ENCODE measurements at places on chromosomes 3 and 15.

- DNase-seq = no peak
Measured at GRCh38 chr3:11195201-11195600, 40.9 kb downstream of the HRH1 start.

DNA sequence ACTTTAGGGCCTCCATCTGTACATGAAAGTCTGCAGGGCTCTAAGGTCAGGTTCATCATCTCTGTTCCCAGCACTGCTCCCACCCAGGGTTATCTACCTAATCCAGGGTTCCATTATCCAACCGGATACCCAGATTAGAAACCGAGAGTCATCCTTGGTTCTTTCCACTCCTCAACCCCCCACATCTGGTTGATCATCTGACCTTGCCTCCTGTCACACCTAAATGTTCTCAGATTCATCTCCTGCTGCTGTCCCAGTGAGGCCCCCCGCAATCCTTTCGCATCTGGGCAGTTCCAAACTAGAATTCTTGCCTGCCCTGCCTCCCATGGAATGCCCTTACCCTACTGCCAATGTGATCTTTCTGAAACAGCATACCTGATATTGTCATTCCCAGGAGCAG is 136.5 kb downstream of the PDE8A start:
- no peak for DNase-seq

GRCh38 chr15:66004618-66005262 is 135.4 kb downstream of the RAB11A start:
- peak; percentile 35 for DNase-seq

GRCh38 chr3:27239951-27240350 is 129.2 kb downstream of the NEK10 start:
- no peak for DNase-seq

GRCh38 chr15:62334536-62334935 is 169.5 kb upstream of the C2CD4B start:
- no peak for DNase-seq

GRCh38 chr15:29670998-29671981 is 151.0 kb downstream of the TJP1 start:
- no peak for DNase-seq

- DNase-seq = no peak
Measured at GRCh38 chr15:48722764-48723661, 77.5 kb upstream of the FBN1 start.

GRCh38 chr15:84855765-84856164 is 28.7 kb upstream of the SLC28A1 start:
- DNase-seq = no peak

- peak; percentile 53 for DNase-seq
Measured at GRCh38 chr3:190514413-190515153, 698 bp downstream of the IL1RAP start.

- DNase-seq = peak; percentile 23
Measured at GRCh38 chr15:63553388-63553791, 43.8 kb upstream of the FBXL22 start.

- peak; percentile 67 for DNase-seq
Measured at GRCh38 chr3:194249323-194250097, 101.6 kb downstream of the CPN2 start.

DNA sequence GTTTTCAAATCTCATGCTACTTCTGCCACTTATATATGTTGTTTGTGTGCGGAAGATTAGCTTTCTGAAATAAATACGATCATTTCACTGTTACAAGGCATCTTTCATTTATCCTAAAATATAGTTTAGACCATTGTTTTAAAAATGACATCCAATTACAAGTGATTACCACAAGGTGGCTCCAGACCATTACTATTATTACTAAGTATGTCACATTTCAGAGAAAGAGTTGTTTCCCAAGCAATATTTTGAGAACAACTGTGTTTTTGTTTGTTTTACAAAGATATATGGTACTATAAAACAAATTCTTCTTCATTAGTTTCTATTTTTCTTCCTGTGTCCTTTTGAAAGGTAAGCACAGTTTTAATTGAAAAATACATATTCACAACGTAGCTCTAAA is 136.0 kb upstream of the RAP2B start:
- peak; percentile 35 for DNase-seq

DNA sequence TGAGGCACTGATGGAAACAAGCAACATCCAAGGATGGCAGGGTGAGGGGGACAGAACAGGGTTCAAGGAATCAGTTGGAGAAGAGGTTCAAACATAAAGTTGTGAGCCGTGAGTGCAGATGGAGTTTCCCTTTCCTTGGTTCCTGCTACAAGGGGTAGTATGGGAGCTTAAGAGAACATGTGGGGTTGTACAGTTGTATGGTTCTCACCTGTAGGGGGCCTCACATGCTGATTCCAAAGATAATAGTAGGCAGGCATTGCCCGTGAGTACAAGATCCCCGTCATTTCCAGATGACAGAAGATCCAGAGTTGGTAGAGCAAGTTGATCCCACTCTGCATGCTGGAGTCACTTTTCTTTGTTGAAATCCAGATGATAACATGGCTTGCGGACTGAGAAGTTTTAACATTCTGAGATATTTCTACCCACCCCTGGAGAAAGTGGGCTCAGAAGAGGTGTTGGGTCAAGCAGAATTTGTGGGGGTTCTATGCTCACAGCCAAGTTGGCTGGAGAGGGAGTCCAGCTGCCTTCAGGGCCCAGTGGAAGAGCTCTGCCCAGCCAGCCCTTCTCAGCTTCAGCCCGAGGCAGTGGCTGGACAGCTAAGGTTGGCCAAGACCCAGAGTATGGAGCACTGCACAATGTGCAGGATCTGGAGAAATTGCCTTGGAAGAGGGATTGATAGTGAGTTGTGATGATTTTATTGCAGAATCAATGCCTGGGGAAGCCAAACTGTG is 141.8 kb downstream of the THSD4 start:
- DNase-seq = no peak

DNA sequence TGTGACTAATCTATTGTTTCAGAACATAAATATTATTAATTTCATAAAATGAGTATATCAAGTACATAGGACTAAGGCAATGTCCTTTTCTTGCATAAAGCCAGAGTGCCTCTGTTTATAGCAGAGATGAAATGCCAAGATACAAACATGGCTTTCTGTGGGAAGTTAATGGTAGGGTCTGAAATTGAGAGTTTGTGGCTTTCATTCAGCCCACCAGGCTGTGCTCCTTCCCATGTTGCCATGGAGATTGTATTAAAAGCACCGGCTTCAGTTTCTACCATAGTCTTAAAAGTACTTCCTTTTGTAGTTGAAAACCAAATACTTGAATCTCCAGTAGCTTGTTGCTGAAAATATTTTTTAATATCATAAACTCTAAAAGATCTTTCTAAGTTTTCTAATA is 114.0 kb downstream of the LRRC28 start:
- no peak for DNase-seq

- no peak for DNase-seq
Measured at GRCh38 chr15:43186003-43186353, 775 bp downstream of the CCNDBP1 start.

DNA sequence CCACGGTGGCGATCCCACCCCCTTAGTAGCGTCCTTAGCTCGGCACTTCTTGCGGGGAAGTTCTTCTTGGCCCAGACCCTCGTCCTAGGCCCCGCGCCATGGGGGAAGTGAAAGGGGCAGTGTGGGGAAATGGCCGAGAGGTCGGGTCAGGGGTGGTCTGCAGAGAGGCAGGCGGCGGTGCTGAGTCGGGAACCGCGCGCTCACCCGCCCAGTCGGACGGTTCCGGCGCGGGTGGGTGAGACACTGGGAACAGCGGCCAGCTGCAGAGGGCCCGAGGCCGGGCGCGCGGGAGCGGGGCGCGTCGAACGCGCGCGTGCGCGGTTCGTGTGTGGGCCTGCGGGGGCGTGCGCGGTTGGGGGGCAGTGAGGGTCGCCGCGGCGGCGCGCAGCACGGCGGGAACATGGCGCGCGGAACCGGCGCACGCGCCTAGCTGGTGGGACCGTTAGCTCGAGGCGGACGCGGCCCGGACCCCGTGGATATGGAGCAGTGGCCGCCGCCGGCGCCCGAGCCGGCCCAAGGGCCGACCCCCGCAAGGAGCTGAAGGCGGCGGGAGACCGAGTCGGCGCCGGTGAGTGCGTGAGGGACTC is 246.9 kb downstream of the GOLGA6L6 start:
- no peak for DNase-seq

DNA sequence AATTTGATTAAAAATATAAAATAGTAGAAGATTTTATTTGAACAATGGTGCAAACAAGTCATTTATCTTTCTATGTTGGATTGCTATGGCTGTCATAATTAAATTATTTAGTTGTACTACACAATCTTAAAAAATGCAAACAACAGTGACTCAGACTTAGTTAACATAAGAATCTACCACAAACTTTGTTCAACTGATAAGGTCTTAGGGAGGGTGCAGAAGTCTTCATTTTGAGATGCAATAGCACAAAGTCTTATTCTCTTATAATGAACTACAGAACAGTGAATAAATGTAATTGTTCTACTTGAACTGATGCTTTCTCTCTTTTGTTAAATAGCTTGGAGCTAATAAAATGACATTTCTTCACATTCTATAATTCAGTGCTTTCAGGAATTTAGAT is 482.8 kb upstream of the NAALADL2 start:
- DNase-seq = no peak

- DNase-seq = no peak
Measured at GRCh38 chr15:55659481-55659880, 71.3 kb upstream of the PYGO1 start.

- DNase-seq = peak; percentile 62
Measured at GRCh38 chr3:133401374-133402135, 1.7 kb downstream of the BFSP2 start.

GRCh38 chr15:47570881-47571640 is 146.2 kb upstream of the SEMA6D start:
- DNase-seq = no peak

- DNase-seq = no peak
Measured at GRCh38 chr3:117308756-117309155, 599.2 kb downstream of the TUSC7 start.

Measured in muscle of arm (tissue), 14 donors.